Frontal cortex (tissue), 4 donors: ENCODE measurements at places on chromosomes 5 and 9.

- no peak for DNase-seq
Measured at GRCh38 chr5:95631255-95631958, 11.5 kb downstream of the GPR150 start.

- DNase-seq: no peak
Measured at GRCh38 chr9:82271106-82271561, 282.6 kb downstream of the SPATA31D1 start.

GRCh38 chr9:124185413-124185812 lies 72.3 kb upstream of the NEK6 start:
- DNase-seq: no peak

DNA sequence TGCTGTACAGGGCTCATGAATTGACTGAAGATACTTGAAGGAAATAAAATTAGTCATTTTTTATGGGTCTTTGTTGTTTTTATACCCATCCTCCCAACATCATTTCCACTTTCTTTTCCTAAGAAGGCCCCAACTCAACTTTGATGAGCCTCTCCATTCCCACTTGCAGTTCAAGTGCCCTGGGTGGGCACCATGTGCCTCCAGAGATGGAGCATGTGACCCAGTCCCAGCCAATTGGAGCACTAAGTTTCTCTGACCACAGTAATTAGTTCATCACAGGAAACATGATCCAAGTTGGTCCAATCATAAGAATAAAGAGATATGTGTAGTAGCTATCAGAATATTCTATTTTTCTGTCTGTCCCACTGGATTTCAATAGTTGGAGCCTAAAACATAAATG lies 46.9 kb downstream of the HTR4 start:
- DNase-seq: no peak

- DNase-seq: no peak
Measured at GRCh38 chr9:20200991-20201431, 412.2 kb upstream of the SLC24A2 start.

GRCh38 chr5:135205632-135206349 lies 171.8 kb upstream of the PITX1 start:
- DNase-seq: no peak

DNA sequence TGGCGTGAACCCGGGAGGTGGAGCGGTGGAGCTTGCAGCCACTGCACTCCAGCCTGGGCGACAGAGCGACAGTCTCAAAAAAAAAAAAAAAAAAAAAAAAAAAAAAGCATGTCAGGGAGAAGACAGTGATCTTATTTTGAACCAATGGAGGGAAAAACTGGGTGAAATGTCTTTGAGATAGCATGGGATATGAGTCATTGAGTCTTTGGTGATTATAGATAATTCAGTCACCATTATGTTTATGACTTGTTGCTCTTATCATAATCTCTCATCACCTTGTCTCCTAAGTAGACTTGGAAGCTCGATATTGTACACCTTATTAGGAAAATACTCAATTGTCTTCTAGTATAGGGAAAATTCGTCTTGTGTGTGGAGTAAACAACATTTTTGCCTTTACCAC lies 55.1 kb upstream of the KDM4C start:
- no peak for DNase-seq

DNA sequence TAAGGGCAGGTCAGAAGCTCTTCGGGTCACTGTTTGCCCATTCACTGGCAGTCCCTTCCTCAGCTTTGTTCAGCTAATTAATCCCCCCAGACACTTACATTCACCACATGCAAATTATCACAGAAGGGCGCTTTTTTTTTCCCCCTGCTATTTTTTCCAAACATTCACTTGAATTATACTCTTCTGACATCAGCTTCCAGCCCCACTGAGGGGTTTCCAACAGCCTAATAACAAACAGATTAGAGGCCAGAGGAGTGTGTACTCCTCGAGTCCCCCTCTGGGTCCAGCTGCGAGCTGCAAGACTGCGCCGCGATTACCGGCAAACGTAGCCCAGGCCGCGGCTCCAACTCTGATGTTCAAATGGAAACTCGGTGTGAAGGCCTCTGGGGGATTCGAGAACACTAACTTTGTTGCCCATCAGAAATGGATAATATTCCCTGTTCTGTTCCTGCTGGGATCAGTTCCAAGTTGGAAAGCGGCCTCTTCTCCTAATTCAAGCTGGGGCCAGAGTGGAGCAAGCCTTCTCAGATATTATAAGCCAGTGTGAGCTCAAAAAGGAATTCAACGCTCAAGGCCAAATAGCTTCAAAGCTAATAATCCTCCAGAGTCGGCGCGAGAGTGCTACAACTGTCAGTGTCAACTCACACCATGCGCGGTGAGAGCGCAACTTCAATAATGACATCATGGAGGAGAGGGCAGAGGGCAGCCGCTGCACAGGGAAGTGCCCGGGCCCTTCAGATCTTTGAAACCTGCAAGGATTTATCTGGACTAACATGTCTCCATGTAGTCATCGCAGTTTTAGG lies 560.8 kb downstream of the BNC2 start:
- DNase-seq: no peak

DNA sequence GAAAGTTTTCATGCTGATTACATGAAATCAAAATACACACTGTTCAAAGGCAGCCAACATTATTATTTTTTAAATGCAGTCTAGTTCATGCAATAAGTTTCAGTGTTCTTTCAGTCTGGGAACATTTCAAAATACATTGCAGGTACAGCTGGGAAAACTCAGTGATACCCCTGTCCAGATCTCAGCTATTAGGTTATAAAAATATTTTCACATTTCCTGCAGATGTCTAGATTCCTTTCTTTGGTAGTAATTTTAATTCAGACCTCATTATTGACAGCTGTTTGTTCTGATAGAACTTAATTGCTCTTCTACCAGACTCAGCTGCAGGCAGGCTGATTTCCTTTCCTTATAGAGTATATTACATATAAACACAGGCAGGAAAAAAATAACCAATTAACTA lies 556.8 kb upstream of the DMAC1 start:
- DNase-seq: no peak

DNA sequence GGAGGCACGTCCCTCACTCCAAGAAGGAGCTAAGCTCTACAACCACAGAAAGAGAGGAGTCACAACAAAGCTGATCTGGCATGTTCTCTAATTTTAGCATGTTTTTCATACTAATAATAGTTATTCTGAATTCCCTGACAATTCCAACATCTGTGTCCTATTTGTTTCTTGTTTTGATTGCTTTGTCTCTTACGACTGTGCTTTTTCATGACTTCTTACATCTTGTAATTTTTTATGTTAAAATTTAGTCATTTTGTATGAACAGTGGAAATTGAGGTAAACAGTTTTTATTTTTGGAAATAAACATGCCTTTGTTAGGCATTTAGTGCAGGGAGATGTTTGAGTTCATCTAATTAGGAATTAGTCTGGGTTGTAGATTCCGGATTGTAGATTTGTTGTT lies 668.1 kb upstream of the EDIL3 start:
- no peak for DNase-seq

- DNase-seq: no peak
Measured at GRCh38 chr5:96778409-96778808, 29.3 kb downstream of the ERAP1 start.

GRCh38 chr9:89639367-89639795 lies 34.6 kb downstream of the GADD45G start:
- no peak for DNase-seq

GRCh38 chr5:147434049-147434448 lies 75.8 kb downstream of the DPYSL3 start:
- DNase-seq: no peak

DNA sequence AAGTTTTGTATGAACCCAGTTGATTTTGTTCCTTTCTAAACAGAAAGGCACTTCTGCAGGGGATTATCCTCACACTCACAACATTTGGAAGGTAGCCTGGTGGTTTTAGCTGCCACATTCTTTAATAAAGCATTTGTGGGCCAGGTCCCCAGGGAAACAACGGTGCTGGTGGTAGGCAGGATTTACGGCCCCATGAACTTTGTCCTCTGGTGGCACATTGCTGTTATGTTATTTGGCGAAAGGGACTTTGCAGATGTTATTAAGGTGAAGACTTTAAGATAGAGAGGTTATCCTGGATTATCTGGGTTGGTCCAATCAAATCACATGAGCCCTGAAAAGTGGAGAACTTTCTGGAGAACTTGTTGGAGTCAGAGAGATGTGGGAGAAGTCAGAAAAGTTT lies 86.3 kb upstream of the C9orf72 start:
- no peak for DNase-seq

DNA sequence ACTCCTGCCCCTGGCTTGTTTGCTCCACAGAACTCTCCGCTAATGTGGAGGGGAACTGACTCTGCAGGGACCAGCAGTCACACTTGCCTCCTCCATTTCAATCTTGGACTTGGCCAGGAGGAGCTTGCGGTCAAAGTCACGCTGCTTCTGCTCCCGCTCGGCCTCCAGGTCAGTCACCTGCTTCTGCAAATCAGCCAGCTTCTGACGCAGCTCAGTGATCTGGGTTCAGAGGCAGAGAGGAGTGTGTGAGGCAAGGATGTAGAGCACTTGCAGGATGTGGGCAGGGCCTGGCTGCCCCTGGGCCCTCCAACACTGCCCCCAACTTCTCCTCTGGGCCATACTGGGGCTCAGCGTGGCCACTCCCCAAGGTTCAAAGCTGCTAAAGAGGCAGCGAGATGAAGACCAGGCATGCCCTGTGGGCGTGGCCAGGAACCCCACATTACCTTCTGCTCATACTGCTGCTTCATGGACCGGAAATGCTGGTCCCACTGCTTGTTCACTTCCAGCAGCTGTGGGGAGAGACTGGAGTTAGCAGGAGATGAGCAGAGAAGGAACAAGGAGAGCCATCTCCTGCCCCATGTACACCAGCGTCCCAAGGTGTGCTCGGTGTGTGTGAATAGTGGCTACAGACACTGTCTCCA lies 22.2 kb downstream of the GPX3 start:
- no peak for DNase-seq

DNA sequence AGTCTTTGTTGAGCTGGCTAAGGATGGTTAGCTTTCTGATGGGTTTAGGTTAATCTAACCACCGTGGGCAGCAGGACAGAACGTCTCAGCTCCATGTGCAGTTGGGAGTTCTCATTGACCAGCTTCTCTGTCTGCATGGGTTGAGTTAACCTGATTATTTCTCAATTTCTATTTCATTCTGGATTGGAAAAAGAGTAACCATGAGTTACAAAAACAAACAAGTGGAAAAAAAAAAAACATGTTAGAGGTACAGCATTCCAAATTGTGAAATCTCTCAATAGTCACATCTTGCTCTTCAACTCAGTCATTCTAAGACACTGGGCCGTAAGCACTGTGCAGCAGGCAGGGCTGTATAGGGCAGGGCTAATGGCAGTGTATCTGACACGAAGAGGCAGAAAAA lies 343.7 kb upstream of the KLF4 start:
- no peak for DNase-seq

- no peak for DNase-seq
Measured at GRCh38 chr5:149781612-149782011, 51.5 kb downstream of the PPARGC1B start.

GRCh38 chr9:12091865-12092527 lies 601.2 kb upstream of the TYRP1 start:
- DNase-seq: no peak

DNA sequence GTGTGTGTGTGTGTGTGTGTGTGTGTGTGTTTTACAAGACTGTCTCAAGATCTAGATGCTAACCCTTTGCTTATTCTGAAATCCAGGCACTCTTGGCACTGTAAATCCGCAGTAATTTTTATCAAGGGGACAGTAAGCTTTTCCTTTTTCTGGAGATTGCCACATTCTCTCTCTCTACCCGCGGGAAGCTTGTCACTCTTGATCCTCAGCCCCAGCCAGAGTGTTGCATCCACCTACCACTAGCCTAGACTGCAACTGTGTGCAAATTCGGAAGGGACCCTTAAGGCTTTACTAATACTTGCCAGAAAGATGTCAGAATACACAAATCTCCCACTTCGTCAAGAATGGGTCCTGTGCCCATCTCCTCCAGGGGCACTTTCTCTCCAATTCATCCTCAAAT lies 54.9 kb upstream of the EPB41L4A start:
- DNase-seq: no peak

GRCh38 chr5:16936989-16937438 lies 926 bp upstream of the MYO10 start:
- DNase-seq: no peak

GRCh38 chr9:131677444-131678180 lies 62.3 kb downstream of the RAPGEF1 start:
- DNase-seq: no peak

DNA sequence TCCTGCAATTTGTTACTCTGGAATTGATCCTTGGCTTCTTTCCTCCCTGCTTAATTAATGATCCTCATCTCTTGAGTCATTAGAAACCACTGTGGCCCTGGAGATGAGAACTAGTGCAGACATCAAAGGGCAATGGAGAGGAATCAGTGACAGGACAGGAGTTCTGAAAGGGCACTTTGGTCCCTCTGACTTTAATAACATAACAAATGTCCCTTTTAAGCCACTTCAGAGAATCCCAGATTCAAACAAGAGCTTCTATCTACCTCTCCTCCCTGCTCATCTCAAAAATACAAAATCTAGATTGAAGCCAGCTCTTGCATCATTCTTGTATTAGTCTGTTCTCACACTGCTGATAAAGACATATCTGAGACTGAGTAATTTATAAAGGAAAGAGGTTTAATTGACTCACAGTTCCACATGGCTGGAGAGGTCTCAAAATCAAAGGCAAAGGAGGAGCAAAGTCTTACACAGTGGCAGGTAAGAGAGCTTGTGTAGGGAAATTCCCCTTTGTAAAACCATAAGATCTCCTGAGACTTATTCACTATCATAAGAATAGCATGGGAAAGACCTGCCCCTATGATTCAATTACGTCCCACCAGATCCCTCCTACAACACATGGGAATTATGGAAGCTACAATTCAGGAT lies 139.1 kb downstream of the PLPPR1 start:
- no peak for DNase-seq

DNA sequence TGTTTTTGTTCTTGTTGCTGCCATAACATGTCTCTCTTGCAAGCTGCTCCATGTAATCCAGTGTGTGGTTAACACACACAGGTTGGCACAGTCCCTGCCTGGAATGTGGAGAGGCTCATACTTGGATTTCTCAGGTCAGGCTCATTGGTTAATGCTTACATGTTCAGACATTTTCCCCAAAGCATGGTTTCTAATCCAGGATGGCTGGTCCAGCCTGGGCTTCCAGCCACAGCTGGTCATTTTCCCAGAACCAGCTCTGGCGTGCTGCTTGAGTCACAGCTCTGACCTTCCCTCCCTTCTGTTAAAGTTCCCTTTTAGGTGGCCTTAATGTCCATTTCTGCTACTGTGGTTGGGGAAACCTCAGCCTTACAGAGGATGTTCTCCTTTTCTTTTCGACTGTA lies 294.3 kb downstream of the TAF11L14 start:
- peak; percentile 7 for DNase-seq

DNA sequence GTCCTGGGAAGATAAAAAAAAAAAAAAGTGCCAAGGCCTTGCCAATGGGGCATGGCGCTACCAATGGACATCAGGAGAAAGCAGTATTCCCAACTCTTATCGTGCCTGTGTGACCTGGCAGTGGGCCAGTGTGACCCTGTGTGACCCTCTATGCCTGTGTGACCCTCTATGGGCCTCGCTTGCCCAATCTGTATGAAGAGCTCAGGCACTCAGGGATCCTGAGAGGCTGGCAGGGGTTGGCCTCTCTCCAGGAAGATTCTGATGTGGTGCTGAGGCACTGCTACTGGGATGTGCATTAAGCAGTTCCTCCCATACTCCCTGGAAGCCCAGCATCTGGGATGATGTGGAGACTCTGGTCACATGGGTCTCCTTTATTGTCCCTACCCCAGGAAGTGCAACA lies 179.2 kb downstream of the MACROH2A1 start:
- DNase-seq: no peak
